ENCODE measurements at places on chromosomes 4 and X. TPM values are rescaled to one million over a fixed set of nuclear protein-coding genes. Genes with fewer than 3 reads are reported as not detected.

NDP gene
- total RNA-seq: not detected

TRAM1L1 gene
- 0.66 TPM for total RNA-seq

F8 gene
- total RNA-seq: 3.7 TPM

JCHAIN gene
- total RNA-seq: 0.13 TPM

ATOH1 gene
- not detected for total RNA-seq

TIMM8A gene
- 29.0 TPM for total RNA-seq

DGKK gene
- total RNA-seq: not detected

CPLX1 gene
- total RNA-seq: 1.2 TPM

PPP2R2C gene
- 40.8 TPM for total RNA-seq

SPANXA1 gene
- total RNA-seq: not detected

DNAAF6 gene
- not detected for total RNA-seq

SPINK2 gene
- not detected for total RNA-seq

TMEM271 gene
- total RNA-seq: not detected

USP38 gene
- total RNA-seq: 9.5 TPM

CSN1S1 gene
- total RNA-seq: not detected

ANXA10 gene
- 3.4 TPM for total RNA-seq

USP17L11 gene
- not detected for total RNA-seq

STPG2 gene
- not detected for total RNA-seq

CT45A10 gene
- not detected for total RNA-seq

ANK2 gene
- total RNA-seq: 1.8 TPM

FHIP1A gene
- 0.18 TPM for total RNA-seq

TMEM192 gene
- 7.5 TPM for total RNA-seq

HSFX3 gene
- total RNA-seq: not detected

PRPS2 gene
- total RNA-seq: 38.9 TPM

MAGED4 gene
- total RNA-seq: 11.3 TPM

F8A2 gene
- total RNA-seq: not detected

SHROOM3 gene
- 11.1 TPM for total RNA-seq

EOLA2 gene
- total RNA-seq: 54.1 TPM

GUCY2F gene
- not detected for total RNA-seq

TBC1D8B gene
- 1.5 TPM for total RNA-seq

HGFAC gene
- total RNA-seq: 0.13 TPM

VCX3B gene
- not detected for total RNA-seq

TCEAL7 gene
- total RNA-seq: not detected

ATP7A gene
- total RNA-seq: 3.3 TPM

CSAG1 gene
- 0.46 TPM for total RNA-seq

GPR173 gene
- not detected for total RNA-seq

FANCB gene
- 1.2 TPM for total RNA-seq

CLDN2 gene
- 7.9 TPM for total RNA-seq

GPRASP1 gene
- 0.42 TPM for total RNA-seq

GAGE13 gene
- total RNA-seq: not detected

SLBP gene
- 66.8 TPM for total RNA-seq

SMIM9 gene
- total RNA-seq: not detected

FUNDC2 gene
- total RNA-seq: 100 TPM

MAB21L2 gene
- total RNA-seq: not detected

HPSE gene
- total RNA-seq: 1.3 TPM

P2RY10 gene
- not detected for total RNA-seq

SLC38A5 gene
- not detected for total RNA-seq

ZDHHC15 gene
- not detected for total RNA-seq

SUPT20HL1 gene
- not detected for total RNA-seq

OTUD4 gene
- total RNA-seq: 15.4 TPM

LRCH2 gene
- total RNA-seq: not detected

Measured in A549 treated with ZK216348 at 1 μM for 4 hours (cell line).